ENCODE measurements at places on chromosomes 12 and 14.

DNA sequence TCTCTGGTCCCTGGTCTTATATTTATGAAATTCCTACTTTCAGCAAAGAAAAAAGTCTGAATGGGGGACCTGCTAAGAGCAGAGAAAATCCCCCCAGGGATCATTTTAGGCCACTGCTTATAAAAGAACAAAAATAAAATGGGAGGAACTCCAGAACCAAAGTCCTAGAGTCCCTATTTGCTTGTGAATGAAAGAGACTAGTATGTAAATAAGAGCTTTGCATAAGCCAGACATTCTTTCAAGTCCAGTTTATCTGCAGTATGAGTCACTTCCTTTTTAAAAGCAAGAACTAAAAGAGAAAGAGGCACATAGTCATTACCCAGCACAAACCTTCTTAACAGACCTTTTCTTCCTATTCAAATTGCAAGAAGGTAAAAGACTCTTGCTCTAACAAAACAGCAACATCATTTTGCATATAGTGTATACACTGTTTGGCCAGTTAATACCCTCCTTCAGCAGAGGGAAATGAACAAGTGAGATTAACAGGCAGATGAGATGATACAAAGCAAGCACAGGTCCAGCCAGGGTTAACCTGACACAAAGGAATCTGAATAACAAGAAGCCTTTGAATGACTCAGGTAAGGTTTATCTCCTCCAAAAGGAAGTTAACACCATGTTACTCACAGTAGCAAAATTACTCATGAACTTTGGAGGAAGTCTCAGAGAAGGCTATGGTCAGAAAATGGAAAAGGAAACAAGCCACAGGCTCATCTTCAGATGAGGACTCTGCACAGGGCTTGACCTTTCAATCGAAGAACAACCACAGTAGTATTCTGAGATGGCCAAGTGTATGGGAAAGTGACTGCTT, 87.3 kb downstream of the PHLDA1 start:
- DNase-seq, result peak; percentile 90

DNA sequence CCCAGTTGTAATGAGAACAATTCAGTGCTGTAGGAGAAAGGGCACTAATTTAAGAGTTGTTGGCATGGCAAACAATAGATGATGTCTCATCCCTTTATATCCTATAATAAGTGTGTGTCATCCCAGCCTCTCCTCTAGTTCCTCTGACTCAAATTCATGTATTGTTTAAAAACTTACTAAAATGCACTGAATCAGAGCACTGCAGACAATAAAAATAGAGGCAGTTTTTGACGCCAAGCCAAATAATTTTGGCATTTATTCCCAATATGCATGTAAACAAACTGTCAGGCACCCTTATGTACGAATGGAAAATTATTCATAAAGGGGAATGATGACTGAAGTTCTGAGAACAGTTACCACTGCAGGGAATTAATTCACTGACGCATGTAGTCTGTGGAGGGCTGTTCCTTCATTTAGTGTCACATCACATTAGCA, 57.9 kb upstream of the TMX1 start:
- DNase-seq, result peak; percentile 84

DNA sequence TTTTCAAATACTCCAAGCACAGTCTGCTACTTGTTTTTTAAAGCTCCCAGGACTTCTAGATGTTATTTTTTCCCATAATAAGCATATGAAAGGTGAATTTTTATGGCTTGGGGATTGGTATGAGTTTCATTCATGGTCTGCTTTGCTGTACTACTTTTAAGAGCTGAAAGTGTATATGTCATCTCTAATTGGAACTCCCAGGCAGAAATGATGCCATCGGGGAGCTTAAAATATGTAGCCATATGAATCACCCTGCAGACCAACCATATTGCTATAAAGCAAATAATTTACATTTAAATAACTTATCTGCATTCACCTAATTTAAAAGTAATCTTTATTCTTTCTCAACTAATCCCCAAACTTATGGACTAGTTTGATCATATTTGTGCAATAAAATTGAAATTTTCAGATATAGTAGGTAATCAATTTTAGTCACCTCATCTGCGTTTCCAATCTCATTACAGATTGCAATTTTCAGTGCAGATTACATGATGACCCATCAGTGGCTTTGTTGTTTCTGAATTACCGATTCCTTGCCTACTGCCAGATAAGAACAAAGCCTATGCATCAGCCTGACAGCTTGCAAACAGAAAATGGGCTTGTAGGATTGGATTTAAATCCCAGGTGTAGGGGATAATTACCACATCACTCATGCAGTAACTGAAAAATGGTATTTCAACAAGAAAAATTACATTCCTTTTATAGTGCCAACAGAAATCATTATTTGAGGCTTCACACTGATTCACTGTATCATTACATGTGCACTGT, 689.4 kb downstream of the NOVA1 start:
- no peak for DNase-seq

DNA sequence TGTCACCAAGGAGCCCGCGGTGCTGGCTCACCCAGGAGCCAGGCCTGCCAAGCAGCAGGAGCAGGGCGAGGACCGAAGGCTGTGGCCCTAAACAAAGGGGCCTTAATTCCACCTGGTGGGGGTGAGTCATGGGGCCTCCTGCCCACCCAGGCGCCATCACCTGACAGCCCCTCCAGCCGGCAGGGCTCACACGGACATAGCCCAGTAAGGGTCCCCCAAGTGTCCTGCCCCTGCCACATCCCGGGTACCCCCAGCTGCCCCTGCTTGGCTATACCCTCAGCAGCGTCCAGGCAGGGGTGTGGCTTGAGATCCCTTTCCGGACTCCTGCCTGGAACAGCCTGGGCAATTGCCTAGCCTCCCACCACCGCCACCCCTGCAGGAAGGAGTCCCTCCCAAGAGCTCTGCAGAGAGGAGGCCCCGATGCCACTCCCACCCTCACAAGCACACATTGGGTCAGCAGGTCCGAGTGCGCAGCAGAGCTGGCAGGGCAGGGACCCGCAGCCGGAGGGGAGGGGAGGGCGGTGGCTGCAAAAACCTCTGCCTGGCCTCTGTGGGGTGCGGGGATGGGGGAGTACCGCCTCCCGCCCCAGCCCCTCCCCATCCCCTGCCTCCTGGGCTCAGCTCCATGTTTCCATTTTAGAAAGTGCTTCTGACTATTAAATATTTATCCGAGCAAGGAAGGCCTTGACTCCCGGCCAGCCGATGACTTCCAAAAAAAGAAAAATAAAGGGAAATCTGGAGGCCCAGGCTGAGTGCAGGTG, 4.6 kb downstream of the AHNAK2 start:
- peak; percentile 87 for DNase-seq

GRCh38 chr12:46208370-46208769, 60.5 kb downstream of the SLC38A1 start:
- no peak for DNase-seq

- DNase-seq, result peak; percentile 23
Measured at GRCh38 chr14:52878469-52878868, 72.4 kb downstream of the FERMT2 start.

DNA sequence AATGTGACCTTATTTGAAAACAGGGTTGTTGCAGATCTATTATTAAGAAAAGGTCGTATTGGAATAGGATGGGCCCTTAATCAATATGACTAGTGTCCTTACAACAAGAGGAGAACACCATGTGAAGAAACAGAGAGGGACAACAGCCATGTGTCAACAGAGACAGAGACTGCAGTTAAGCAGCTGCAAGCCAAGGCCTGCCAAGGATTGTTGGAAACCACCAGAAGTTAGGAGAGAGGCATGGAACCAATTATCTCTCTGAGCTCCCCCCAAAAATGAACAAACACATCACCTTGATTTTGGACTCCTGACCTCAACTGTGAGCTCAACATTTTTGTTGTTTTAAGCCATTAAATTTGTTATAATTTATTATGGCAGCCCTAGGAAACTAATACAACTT, 214.6 kb upstream of the PRKD1 start:
- no peak for DNase-seq

DNA sequence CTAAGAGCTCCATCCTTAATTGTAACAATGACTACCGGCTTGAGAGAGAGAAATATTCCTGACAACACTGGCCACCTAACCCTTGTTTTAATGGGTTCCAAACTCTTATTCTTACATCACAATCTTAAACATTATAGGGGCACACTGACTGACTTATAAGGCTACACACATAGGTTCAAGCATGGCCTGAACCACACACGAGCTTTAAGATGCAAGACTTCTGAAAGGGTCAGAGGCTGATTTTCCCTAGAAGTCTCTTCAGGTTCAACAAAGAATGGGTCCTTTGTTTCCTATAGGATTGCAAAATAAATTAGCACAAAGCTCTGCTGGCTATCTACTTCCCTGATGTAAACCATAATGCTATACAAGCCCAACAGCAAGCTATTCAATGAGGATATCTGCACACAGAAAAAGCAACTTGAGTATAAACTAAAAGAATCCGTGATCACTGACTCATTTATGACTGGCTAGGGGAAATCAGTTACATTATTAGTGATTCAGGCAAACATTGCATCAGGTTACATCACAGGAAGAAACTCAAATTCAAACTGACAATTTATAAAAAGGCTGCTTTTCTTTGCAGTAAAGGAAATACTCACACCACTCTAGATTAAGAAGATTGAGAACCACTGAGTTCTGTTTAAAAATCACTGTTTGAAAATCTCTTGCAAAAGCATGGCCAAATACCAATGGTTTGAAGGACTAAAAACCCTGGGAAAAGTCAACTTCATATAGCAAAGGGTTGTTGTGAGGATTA, 8.5 kb downstream of the BTG1 start:
- DNase-seq, result peak; percentile 90

- peak; percentile 94 for DNase-seq
Measured at GRCh38 chr12:27343255-27344000, 10.8 kb downstream of the BMAL2 start.

- no peak for DNase-seq
Measured at GRCh38 chr12:32494656-32495055, 95.3 kb downstream of the FGD4 start.

GRCh38 chr12:104608998-104609397, 152.2 kb downstream of the CHST11 start:
- DNase-seq, result no peak

DNA sequence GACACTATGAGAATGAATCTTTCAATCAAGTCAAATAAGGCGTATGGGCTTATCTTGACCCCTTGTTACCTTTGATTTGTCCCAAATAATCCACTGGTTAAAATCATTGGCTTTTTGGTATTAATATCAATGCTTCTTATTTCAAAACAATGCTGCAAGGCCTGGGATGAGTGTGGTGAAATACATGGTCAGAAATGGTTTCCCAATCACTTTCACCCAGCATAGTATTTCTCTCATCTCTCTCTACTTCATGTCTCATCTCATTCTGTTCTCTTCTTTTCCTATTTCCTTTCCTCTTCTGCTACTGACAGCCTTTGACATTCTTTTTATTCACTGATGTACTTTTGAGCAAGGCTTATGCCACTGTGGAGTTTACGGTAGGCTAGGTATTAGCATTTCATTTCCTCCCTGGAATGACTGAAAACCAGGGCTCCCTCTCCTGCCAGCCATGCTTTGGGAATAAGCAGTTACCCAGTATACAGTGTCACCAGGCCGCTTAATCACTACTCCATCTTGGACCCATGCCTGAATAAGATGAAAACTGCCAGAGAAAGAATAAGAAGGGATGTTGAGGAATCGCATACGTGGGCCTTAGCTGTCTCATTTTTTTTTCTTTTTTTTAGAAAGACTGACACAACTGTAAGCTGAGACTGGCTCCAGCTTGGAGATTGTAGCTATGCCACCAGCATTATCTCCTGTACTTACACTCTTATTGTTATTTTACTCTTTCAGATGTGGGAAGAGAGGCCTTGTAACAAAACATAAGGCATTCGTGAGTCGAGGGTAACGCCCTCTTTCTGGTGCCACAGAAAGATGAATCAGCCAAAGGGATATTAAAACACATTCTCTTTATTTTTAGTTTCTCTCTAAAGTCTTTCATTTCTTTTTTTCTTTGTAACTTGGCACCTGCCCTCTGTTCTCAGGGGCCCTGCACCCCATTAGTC, 53.5 kb downstream of the IGF1 start:
- DNase-seq, result peak; percentile 82

DNA sequence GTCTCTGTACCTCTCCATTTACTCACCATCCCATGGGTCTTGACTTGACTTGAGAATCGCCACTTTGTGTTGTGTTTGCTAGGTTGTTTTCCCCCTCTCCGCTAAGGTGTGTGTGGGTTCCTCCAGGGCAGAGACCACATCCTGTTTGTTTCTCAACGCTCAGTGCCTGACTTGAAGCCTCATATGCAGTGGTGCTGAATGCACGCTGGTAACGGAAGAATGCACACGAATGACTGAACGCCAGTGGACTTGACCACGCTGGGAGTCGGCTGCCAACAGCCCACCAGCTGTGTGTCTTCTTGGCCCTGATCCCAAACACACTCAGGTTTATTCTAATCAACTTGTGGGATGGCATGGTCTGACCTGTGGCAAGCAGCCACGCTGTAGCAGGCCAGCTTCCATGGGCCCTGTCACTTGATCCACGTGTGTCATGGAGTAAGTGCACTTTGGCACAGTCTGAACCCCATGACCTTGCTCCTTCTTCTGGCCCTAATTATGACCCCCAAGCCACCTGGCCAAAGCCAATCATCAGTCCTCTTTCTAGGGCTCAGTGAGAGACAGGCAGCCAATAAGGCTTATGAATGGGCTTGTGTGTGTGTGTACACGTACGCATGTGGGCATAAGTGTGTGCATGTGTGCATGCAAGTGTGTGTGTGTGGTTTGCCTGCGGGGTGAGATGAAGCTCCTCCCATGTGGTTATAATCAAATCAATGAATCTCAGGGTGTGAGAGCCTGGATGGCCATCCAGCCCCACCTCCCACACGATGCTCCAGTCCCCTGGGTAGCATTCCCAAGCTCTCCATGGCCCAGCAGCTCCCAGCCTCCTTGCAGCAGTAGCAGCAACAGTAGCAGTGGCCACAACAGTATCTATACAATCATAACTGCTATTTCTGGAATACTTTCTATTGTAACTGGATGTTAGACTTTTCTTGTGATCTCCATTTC, 6.4 kb upstream of the TC2N start:
- no peak for DNase-seq

DNA sequence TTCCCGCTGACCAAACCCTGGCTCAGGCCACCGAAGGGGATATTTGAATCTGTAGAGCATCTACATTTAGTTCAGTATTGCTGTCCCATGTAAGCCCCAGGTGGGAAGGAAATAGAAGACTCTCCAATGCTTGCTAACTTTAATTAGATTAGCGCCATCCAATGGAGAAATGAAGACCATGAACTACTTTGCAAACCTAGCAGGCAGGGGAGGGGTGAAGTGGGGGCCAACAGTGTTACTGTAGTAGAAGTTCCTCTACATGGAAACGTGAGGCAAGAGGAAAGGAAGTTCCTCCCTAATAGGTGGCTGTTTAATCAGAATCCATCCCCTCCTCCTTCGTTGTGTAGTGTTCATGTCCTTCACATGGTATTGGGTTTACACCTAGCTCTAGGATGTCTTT, 9.3 kb upstream of the DENND5B start:
- no peak for DNase-seq

- no peak for DNase-seq
Measured at GRCh38 chr14:103172921-103173320, 49.7 kb downstream of the TNFAIP2 start.
